Hematopoietic multipotent progenitor cell treated with erythropoietin and hydrocortisone succinate and interleukin-3 and kit ligand, for 17 days (in vitro differentiated cells): ENCODE measurements at places on chromosomes 13 and 19.

GRCh38 chr19:38699647-38700349 is 44.5 kb downstream of the CAPN12 start:
- DNase-seq: no peak

- DNase-seq: no peak
Measured at GRCh38 chr13:113226873-113227450, 17.5 kb downstream of the CUL4A start.

DNA sequence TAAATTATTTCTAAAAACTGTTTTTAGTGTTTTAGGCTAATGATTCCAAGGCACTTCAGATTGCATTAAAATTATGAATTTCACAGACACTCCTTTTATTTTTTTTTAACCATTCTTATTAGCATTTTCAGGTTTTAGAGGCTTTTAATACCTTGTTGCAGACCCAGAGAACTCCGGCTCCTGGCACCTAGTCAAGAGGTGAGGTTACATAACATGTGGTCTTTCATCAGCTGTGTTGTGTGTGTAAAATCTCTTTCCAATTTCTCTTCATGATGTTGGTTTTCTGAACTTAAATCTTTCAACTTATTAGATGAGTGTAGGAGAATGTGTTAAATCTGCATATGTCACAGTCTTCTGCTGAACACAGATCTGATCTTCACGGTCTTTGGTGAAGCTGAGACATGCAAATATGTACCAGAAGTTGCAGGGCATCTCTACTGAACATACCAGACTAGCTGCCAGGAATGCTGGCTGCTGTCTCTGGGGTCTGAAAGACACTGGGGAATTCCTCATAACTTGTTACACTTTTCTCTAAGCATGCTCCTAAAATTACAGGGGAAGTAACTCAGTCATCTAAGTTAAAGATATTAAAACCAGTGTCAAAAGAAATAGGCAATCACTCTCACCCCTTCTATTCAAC is 1165.3 kb downstream of the EFNB2 start:
- DNase-seq: no peak

DNA sequence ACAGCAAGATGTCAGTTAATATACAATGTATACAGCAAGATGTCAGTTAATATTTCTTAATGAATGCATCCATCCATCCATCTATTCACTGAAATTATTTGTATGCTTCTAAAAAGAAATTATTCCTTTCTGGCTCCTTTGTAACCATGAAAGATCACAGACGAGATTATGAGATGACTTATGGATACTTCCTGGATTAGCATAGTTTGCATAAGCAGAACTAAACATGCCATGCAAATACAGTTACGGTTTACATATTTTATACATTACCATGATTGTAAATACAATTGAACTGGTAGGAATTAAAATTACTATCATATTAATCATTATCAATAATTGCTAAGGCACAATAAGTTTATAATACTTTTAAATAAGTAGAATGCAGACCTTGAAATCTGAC is 32.7 kb downstream of the NALCN start:
- no peak for DNase-seq

- DNase-seq: no peak
Measured at GRCh38 chr19:4472174-4472974, at the start of gene HDGFL2. Gene HDGFL2, plus strand, starts transcription at chr19:4472297. Its CDS starts 54 bp downstream, at chr19:4472351.

- no peak for DNase-seq
Measured at GRCh38 chr13:98994080-98994479, 16.2 kb upstream of the DOCK9 start.

DNA sequence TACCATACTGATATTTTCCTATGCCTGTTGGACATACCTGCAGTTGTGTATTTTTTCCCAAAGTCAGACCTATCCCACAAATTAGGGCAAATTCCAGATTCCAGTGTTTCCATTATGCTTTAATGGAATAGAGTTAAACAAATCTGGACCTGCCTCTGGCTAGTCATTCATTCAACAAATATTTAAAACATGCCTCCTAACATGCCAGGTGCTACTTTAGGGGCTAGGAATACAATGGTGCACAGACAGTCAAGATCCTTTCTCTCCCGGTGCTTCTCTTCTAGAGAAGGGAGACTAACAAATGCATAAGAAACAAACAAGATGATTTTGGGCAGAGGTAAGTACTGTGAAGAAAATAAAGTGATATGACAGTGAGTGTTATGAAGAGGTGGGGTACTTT is 7.5 kb upstream of the WDFY2 start:
- no peak for DNase-seq

- no peak for DNase-seq
Measured at GRCh38 chr13:29791997-29792780, 58.2 kb downstream of the UBL3 start.

GRCh38 chr13:21957833-21958232 is 287.0 kb downstream of the FGF9 start:
- no peak for DNase-seq

DNA sequence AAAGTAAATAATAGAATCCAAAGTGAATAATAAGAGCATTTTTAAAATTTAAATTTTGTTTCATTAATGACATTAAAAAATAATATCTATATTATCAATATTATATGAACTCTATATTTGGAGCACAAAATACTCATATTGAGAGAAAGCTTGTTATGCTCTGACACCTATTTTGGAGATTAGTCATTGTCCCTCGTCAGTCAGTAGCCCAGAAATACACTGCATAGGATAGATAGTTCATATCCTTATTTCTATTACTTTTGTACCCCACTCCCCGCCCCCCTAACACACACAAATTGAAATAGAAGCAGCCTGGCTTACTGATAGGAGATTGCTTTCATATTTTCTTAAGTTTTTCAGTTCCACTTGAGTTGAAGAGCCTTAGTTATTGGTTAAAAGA is 652.8 kb downstream of the PCDH9 start:
- DNase-seq: no peak

- DNase-seq: no peak
Measured at GRCh38 chr13:59641817-59642216, 521.9 kb downstream of the DIAPH3 start.

DNA sequence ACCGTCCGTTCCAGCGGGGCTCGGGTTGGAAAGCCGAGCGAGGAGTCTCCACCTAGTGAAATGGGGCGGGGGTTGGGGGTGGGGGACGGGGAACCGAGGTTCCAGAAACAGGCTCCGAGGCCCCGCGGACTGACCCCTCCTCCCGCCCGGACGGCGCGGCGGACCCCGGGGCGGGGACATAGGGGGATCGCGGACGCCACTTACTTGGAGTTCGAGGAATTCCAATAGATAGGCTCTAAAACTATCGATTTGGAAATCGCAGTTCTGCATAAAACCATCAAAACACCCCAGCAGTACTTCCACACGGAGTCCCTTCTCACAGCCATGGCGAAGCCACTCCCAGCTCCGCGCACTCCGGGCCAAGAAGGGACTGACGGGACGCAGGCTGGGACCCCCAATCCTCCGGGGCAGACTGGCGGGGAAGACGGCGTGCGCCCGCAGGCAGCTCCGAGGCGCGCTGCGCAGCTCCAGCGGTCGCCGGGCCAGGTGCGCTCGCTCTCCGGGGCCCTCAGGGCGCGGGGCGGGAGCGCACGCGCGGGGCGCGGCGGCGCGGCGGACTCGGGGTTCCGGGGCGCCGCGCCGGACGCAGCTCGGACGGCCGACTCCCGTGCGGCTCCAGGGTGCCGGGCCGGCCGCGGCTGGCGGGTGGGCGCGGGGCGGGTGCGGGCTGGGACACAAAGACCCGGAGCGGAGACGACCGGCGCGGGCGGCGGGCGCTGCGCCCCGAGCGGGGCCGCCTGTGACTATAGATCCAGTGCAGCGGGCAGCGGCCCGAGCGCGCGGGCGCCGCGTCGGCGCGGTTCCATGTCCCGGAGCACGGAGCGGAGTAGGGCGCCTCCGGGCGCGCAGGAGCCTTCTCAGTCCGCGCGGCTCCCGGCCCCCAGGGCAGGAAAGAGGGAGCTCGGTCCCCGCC is 567 bp downstream of the EFNB2 start:
- DNase-seq: no peak

DNA sequence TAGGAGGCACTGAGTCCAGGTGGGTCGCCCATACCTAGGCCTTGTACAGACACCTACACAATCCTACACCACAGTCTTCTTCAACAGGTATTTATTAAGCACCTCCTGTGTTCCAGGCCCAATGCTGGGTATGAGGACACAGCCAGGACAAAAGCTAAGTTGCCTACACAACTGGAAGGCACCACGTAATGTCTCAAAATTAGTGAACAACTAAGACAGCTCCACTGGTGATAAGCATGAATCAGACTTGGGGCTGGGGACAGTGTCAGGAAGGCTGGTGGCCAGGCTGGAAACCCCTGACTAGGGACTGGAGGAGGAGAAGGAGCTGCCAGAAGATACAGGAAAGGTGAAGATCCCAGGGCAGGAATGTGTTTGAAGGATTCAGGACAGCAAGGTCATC is 2.4 kb downstream of the SMIM24 start:
- DNase-seq: no peak

GRCh38 chr13:103895835-103896531 is 829.8 kb upstream of the SLC10A2 start:
- no peak for DNase-seq

- no peak for DNase-seq
Measured at GRCh38 chr13:112062571-112063570, 4.1 kb upstream of the SOX1 start.

DNA sequence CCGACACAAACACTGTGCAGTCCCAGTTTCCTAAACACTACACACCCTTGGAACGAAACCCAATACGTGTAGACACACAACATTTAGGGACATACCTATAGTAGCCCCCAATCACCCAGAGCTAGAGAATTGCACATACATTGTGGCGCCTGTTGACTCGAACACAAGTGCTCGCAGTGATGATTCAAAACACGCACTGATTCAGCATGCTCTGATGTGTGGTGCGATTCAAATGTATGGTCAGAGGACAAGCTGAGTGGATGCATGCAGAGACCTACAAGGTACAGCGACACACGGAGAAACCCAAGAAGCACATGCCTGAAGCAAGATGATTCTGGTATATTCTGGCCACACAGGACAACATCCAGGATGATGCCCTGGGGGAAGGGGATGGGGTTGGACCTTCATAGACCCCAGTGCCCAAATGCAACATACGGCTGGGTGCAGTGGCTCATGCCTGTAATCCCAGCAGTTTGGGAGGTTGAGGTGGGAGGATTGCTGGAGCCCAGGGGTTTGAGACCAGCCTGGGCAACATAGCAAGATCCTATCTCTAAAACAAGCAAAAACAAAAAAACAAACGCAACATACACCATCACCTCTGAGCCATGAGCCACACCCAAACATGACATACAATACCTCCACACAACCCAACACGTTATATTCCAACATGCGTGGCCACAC is 997 bp upstream of the KCNN4 start:
- DNase-seq: no peak

DNA sequence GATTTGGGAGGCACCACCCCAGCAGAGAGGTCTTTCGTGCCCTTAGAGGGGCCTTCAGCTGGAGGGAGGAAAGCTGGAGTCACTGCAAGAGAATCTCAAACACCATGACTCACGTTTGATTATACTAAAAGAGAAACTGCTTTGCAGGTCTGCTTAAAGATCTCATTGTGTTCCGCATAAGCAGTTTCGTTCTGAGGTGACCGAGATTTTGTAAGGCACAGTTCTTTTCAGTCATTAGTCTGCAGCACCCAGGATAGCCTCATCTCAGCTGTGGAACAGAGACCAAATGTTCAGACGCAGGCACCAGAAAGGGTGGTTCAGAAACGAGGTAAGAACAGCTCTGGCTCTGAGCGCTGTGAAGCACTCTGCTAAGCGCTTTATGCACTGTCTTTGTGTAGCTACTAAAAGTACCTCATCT is 71.2 kb upstream of the GTF3A start:
- DNase-seq: no peak

DNA sequence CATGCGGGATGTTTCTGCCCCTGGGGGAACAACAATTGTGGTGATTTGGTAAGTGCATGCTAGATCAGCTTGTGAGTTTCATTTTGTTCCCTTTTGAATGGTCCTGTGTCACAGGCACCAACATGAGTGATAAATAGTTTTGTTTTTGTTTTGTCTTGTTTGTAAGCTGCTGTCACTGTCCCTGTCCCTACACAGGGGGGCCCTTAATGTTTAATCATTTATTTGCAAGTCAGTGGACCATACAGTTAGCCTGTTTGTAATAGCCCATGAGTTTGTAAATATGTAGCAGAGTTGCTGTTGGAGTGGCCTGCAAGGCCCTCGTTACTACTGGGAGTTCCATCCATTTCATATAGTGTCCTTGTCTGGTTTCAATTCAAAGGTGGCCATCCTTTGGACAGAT is 979.6 kb upstream of the SPRY2 start:
- DNase-seq: no peak

GRCh38 chr13:28408235-28408848 is 86.6 kb downstream of the FLT1 start:
- DNase-seq: no peak

- no peak for DNase-seq
Measured at GRCh38 chr13:30690282-30691188, 44.8 kb upstream of the ALOX5AP start.

- DNase-seq: no peak
Measured at GRCh38 chr13:28747851-28748250, 29.1 kb upstream of the SLC46A3 start.

DNA sequence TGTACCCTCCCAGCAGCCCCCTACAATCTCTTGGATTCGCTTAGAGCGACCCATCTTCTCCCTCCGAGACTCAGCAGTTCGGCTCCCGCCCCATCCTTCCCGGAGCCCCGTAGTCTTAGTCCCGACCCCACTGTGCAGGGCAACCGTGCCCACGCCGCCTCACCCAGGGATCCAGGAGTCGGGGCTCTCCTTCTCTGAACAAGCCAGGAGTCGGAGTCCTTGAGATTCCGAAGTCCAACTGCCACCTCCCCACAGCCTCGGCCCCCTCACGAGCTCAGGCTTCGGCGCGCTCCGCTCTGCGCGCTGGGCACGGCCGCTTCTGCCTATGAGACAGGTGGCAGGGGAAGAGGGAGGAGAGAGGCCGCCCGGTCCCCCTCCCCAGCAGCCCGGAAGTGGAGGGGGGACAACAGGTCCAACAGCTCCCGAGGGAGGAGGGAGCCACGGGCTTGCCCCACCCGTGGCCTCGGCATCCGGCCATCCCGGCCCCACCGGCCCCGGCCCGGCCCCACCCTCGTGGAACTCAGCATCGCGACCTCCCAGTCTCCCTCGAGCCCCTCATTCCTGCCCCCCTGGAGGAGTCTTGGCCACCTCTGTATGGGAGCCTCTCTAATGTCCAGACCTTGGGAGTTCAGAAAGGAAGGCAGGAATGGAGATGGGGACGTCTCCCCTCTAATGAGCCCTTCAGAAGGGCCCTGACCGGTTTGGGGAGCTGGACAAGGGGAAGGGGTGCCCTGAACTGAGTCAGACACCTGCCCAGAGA is at the start of gene PHLDB3:
TSS of gene PHLDB3 (minus strand) at position 321 of the 760 bp plus-strand sequence. CDS start 628 bp downstream, outside the sequence.
- DNase-seq: no peak

GRCh38 chr19:49201042-49201441 is 43.5 kb downstream of the TRPM4 start:
- no peak for DNase-seq

GRCh38 chr13:74202129-74202813 is 68.1 kb upstream of the KLF12 start:
- DNase-seq: no peak
